ENCODE measurements at places on chromosomes 16 and 17.

GRCh38 chr17:50658616-50659015 lies 23.9 kb downstream of the ABCC3 start:
- DNase-seq = no peak

DNA sequence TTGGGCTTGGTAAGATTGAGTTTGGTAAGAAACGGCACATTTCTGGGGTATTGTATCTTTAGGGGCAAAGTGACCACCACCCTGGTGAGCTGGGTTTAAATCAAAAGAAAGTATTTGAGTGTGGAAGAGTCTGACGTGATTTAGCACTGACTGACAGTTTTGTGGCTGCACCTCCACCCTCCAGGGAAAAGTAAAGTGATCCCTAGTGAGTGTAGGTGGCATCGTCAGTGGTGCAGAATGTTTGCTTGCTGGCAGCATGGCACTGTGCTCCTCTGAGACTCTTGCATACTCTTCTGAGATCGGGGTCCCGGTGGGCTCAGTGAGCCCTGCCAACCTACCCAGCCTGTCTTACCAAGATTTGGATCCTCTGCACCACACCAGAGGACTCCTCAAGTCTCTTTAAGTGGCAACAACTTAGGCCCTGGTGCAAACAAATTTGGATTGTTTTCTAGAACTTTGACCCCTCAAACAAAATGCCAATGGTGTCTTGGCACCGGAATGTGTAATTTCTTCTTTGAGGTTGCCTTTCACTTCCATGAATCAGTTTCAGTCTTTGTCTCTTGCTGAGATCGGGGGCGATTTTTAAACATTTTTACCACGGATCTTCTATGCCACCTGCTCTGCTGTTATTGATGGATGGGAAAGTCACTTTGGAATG lies 2.8 kb downstream of the PRKCB start:
- DNase-seq = no peak

DNA sequence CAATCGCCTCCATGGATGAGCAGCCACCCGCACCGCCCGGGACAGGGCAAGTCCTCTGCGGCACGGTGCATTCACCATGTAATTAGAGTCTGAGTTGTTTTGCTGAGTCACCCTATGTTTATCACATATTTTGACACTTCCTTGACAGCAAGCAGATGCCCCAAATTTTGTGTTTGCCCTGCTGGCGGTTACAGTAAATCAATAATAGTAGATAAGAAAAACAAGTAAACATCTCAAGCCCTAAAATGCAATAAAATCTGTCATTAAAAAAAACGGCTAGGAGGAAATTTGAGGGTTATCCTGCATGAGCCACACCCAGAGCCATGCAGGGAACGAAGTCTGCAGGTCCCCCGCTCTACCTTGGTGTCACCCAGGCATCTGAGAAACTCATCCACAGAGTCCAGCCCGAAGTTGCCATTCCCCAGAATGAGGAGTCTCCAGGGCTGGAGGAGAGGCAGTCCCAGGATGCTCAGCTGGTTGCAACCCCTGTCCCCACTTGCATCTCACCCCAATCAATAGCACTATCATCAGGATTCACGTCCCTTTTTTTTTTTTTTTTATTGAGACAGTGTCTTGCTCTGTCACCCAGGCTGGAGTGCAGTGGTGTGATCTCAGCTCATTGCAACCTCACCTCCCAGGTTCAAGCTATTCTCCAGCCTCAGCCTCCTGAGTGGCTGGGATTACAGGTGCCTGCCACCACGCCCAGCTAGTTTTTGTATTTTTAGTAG lies 16.5 kb upstream of the ST6GALNAC1 start:
- DNase-seq = no peak

DNA sequence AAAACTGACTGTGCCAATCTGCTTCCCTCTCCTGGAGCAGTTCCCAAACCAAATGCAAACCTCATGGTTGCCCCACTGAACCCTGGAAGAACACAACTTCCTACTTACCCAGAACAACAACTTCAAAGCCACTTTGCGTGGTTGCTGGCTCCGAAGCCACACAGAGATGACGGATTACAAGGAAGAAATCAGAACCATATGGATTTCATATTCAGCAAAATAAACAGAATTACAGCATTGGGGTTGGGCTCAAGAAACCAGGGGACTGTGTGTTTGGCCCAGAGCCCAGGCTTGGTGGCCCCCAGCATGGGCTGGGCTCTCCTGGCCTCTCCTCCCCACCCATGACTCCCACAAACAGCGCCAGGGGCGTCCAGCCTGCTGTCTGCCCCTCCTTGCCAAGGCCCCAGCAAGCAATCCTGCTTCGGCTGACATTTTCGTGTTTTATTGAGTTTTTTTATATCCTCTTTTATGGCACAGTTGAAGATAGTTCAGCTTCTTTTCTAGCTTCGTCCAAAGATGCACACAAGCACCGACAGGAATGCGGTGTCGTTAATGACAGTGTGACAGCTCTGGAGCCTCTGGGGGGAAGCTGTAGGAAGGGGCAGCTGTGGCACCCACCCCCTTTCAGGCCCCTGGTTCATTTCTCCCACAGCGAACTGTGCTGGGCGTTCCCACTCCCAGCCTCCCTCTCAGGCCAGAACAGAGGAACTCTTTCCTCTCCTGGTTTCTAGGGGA lies 137.1 kb downstream of the GAS7 start:
- no peak for DNase-seq

DNA sequence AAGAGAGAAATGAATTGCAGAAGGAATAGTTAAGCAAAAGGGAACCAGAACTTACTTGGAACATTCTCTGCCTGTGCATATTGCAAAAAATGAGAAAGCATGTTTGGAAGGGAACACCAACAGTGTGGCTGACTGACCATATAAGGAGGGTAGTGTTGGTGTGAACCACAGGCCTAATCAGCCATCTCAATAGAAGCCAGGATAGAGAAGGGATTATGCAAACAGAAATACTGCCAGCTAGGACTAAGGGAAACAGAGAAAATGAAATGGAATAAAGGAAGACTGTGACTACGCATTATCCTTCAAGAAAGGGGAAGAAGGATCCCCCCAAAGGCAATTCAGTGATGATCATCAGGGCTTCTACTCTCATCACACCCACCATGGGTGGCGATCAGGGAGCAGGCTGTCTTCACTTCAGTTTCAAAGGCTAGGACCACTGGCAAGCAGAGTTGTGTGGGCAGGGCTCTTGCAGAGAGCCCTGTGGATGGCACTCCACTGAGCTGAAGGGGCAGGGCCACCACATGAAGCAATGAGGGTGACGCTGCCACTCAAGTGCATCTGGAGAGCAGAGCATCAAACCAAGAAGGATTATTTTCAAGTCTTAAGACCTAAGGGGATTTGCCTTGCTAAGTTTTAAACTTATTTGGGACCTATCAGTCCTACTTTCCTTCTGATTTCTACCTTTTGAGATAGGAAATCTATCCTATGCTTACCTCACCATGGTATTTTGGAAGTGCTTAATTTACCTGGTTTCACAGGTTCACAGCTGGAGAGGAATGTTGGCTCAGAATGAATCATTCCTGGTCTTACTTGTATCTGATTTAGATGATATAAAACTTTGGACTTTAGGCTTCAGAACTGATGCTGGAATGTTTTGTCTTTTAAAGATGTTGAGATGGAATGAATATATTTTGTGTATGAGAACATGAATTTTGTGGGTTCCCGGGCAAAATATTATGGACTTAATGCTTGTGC lies 140.5 kb downstream of the SSH2 start:
- DNase-seq = no peak

DNA sequence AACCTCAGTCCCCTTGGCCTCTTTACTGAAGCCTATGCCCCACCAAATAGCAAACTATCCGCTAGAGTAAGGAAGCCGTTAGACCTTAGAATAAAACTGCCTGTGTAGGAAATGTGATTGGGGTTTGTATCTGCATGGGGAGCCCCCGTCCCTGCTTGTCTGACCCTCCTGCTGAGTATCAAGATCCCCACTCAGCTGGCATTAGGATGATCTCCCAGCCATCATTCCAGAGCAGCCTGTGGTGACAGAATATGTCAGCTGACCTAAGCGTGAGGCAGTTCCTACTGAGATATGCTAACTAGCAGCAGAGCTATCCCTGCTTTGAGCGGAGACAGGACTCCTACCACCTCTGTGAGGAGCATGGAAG lies 645 bp upstream of the GFOD2 start:
- DNase-seq = no peak

GRCh38 chr17:47230864-47231263 lies 21.7 kb downstream of the MYL4 start:
- DNase-seq = no peak

GRCh38 chr16:82801361-82801760 lies 174.6 kb downstream of the CDH13 start:
- DNase-seq = no peak

GRCh38 chr16:65123396-65124211 lies 1.7 kb upstream of the CDH11 start:
- DNase-seq = no peak

- DNase-seq = no peak
Measured at GRCh38 chr17:50938821-50939541, 72.8 kb upstream of the TOB1 start.

DNA sequence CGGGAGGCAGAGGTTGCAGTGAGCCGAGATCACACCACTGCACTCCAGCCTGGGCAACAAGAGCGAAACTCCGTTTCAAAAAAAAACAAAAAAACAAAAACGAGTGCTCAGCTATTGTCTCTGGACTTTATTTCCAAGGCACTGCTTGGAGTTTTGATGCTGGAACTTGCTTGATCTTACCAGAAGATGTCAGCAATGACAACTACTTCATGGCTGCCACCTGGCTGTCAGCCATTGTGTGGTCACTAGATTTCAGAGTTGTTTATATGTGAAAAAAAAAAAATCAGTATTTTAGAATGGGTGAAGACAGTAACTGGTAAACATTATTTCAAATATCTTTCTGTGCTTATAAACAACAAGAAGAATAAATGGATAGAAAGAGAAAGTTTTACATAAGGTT lies 26.3 kb upstream of the OR4D1 start:
- DNase-seq = peak; percentile 3

DNA sequence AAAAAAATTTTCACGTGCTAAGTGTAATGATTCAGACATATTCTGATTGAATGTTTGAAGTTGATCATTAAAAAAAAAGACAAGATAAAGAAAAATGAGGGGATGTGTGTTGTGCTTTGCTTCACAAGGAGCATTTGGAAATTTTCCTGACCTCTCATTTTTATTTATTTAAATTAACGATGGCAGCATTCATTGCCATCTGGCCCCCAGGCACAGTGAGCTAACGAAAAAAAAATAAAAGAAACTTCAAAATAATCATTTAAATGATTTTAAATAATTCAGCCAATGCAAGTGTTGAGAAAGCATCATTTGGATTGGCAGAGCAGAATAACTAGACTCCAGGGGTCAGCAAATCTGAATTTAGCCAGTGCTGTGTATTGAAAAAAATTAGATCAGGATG lies 1037.2 kb downstream of the CDH11 start:
- no peak for DNase-seq

- no peak for DNase-seq
Measured at GRCh38 chr17:57788725-57789124, 43.6 kb upstream of the CCDC182 start.

DNA sequence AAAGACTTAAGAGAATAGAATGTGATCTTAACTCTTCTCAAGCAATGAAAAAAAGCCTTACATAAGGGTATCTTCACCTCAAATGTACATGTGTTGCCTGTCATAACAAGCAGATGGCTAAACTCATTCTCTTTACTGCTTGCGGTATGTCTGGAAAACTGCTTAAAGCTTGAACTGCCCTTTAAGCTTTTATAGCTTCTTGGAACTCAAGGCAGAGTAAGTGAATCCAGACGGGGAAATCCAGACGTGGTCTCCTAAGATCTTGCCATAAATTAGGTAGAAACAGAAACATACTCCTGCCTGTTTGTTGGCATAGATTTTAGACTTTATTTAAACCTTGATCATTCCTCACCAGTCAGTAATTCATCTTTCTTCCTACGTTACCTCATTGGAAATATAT lies 19.6 kb downstream of the CLUAP1 start:
- no peak for DNase-seq

DNA sequence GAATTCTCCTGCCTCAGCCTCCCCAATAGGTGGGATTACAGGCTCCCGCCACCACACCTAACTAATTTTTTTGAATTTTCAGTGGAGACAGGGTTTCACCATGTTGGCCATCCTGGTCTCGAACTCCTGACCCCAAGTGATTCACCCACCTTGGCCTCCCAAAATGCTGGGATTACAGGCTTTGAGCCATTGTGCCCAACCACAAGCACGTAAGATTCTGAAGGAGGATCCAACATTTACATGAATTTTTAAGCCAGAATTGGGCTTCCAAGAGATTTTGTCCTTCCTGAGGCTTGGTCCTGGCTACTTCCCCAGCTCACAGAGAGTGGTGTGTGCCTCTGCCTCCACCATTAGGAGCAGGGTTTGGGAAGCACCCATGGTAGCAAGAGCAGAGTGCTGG lies 11.1 kb downstream of the G6PC3 start:
- no peak for DNase-seq

GRCh38 chr17:72414967-72415853 lies 294.4 kb downstream of the SOX9 start:
- no peak for DNase-seq

DNA sequence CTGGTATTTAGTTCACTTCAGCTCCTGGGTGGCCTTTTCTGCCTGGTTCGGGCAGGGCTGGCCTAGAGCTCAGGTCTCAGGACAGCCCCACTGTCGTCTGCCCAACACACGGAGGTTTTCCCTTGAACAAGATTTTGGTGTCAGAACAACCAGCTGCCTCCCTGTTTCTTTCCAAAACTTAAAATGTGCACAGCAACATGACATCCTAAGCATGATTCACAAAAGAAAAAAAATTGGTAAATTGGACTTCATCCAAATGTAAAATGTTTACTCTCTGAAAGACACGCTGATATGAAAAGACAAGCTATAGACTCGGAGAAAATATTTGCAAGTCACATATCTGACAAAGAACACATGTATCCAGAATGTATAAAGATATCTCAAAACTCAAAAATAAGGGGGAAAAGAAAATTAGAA lies 197.8 kb upstream of the CHMP6 start:
- DNase-seq = no peak

DNA sequence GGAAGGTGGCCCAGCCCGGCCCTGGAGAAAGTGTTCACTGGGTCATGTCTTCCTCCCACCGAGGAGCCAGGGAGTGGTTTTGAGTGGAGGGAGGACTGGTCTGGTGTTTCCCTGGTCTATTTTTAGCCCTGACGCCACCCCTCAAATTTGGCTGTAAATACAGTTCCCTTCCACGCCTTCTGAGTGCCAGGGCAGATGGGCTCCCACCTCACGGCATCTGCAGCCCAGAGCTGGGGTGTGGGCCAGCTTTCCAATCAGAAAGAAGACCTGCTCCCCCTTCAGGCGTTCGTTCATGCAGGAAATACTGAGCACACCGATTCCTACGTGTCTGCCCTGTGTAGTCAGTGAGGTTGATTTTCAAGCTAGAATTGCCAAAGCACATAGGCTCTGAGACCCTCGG lies 53.7 kb downstream of the SNX20 start:
- peak; percentile 53 for DNase-seq

GRCh38 chr16:51255349-51255972 lies 104.4 kb upstream of the SALL1 start:
- DNase-seq = no peak

- DNase-seq = no peak
Measured at GRCh38 chr16:66503030-66503429, 46.9 kb downstream of the TK2 start.

- DNase-seq = no peak
Measured at GRCh38 chr16:85202051-85202601, 89.9 kb upstream of the CIBAR2 start.

Measured in NCI-H1092 (cell line).